Uterus (tissue), 4 donors: ENCODE measurements at places on chromosomes 3 and 15. TPM values are rescaled to one million over a fixed set of nuclear protein-coding genes. Genes with fewer than 3 reads are reported as not detected.
A peak's percentile ranks its signal among the peaks of the same experiment; 100 is the strongest.

DNA sequence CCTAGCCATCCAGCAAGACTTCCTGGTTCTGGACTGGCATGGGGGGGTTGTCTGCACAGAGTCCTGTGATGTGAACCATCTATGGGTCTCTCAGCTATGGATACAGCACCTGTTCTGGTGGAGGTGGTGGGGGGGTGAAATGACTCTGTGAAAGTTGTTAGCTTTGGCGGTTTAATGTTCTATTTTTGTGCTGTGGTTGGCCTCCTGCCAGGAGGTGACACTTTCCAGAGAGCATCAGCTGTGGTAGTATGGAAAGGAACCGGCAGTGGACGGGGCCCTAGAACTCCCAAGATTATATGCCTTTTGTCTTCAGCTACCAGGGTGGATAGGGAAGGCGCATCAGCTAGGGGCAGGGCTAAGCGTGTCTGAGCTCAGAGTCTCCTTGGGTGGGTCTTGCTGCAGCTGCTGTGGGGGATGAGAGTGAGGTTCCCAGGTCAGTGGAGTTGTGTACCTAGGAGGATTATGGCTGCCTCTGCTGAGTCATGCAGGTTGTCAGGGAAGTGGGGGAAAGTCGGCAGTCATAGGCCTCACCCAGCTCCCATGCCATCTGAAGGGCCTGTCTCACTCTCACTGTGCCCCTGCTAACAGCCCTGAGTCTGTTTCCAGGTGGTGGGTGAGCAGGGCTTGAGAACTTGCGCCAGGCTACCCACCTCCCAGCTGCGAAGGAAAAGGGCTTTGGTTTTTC is 7.1 kb upstream of the LARS2 start:
- DNase-seq, result no peak

GRCh38 chr3:120170223-120170622 is 76.0 kb upstream of the GSK3B start:
- no peak for DNase-seq

Gene ASB14
- not detected for total RNA-seq

DNA sequence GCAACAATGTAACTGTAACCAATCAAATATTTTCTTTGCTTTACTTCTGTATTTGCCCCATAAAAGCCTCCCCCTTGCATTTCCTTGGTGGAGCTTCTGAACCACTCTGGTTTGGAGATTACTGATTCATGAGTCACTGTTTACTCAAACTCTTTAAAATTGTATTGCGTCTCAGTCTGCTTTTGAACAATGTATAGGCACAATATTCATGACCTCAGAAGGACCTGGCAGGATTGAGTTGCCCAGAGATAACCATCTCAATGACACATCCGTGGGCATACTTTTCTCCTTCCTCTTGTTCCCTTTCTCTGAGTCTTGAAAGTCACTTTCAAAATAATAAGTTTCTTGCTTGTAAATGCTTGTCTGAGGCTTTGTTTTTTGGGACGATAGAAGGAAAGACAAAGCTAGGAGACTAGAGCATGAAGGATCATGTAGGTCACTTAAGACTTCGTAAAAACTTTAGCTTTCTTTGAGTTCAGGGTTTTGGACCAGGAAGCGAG is 57.1 kb upstream of the POU1F1 start:
- DNase-seq, result no peak

DNA sequence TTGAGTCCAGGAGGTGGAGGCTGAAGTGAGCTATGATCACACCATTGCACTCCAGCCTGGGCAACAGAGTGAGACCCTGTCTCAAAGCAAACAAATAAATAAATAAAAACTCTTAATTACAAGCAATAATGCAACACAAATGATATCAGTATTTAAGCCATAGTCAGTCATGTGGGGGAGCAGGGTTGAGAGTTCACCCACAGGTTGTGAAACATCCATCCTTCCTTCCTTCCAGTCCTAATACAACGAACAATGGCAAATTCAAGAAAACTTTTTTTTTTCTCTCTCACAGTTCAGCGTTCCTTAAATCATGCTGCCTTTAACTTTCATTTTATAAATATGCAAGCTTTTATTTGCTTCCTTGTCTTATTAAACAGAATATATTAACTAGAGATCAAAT is 24.1 kb downstream of the ZNF592 start:
- no peak for DNase-seq

DNA sequence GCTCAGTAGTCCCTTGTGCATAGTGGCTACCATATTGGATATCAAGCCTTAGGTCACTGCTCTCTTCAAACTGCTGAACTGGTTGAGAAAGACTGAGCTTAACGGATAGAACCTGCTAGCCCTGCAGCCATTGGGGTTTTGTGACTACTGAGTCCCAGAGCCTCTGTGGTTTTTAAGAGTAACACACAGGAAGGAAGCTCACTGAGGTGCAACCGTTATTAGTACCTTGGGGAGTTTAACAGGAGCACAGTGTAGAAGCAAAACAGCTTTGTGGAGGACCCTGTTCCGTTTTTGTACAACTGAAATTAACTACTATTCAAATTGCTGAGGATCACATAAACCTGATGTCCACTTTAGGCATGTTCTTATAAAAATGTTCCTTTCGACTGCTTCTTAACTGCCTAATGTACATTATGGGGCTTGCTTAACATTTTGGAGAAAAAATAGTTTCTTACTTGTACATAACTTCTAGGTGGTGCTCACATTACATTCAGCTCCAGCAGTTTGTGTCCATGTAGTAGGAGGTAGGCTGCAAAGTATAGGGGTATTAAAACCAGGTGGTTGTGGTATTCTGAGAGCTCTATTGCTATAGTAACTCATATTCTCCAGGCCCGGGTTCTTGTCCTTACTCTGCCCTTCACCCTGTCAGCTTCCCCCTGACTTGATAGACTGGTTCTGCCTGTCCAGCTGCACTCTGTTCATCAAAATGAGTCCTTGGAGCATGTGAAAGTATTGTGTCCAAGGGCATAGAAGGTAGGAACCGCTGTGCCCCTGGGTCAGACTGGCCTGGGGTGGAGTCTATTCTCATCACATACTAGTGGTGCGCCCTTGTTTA is 17.3 kb downstream of the PXK start:
- DNase-seq, result no peak

DNA sequence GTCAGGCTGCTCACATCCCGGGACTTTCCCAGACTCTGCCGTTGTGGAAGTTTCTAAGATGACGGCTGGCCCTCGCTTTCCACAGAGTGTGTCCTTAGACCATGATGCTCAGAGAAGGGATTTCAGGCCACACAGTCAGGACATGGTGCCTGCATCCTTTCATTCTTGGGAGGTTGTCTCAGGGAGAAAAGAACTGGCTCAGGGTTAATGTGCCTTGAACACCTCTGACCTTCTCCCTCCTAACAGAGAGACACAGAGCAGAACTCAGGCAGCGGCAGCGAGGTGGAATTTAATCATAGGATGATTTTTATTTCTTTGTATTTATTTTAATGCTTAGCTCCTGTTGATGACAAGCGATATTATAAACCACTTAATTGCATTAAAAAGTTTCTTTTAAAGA is 96.9 kb upstream of the ATP2B2 start:
- DNase-seq, result no peak

DNA sequence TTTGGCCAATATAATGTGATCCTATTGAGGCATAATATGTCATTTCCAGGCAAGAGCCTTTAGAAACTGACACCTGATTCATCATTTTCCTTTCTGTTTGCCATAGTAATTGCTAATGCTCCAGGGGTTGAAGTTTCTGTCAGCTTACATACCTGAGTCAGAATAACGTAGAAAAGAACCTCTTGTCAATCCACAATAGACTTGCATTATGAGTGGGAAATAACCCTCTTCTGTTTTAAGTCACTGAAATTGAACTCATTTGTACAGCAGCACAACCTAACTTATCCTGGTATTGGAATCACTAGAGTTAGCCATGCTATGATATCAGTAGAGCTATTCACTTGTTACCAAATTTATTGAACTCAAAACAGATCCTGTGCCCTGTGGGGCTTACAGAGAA is 101.7 kb upstream of the TP63 start:
- DNase-seq, result no peak

Gene C2CD4B
- 4.7 TPM for total RNA-seq

Gene IQCF5
- not detected for total RNA-seq

Gene NME9
- total RNA-seq, result not detected

DNA sequence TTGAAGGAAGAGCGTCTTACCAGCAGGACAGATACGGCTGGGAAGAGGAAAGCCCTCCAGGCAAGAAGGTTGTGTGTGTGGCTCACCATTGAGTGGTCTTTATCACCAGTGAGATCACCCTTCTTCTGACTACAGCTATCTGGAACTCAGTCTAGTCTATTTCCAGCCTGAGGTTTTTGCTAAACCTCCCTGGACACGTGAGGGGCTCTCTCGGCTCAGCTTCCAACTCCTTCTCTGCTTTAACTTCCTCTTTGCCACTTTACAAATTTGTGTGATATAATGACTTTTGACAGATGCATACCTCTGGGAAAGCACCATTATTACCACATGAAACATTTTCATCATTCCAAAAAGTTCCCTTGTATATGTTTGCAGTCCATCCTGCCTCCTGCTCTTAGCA is 15.3 kb upstream of the ROPN1 start:
- DNase-seq, result no peak

GRCh38 chr15:68230157-68231100 is 901 bp upstream of the CLN6 start:
- peak; percentile 53 for DNase-seq

DNA sequence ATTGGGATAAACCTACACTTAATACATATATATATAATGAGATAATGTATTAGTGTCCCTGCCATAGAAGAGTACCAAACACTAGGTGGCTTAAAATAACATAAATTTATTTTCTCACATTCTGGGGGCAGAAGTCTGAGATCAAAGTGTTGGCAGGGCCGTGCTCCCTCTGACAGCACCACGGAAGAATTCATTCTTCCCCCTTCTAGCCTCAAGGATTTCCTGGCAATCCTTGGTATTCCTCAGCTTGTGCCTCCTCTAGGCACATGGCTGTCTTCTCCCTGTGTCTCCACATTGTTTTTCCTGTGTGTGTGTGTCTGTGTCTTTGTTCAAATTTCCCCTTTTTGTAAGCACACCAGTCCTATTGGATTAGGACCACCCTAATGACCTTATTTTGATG is 115.2 kb upstream of the AGBL1 start:
- no peak for DNase-seq

GRCh38 chr3:12462159-12462947 is 21.9 kb upstream of the TSEN2 start:
- DNase-seq, result no peak

Gene TIMP4
- 3.3 TPM for total RNA-seq

DNA sequence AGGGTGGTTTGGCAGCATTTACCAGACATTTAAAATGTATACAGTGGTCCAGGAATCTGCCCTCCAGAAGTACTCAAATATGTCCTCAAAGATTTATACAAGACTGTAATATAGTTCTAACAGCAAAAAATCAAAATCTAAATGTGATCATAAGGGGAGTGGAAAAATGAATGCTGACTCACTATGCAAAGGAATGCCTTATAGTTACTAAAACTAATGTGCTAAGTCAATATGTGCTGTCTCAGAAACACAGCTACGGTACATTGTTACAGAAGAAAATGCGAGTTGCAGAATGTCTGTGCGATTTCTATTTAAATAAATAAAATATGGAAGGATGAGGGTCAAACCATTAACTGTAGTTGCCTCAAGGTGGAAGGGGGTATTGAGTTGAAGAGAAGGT is 230.1 kb upstream of the UBE2E1 start:
- no peak for DNase-seq

DNA sequence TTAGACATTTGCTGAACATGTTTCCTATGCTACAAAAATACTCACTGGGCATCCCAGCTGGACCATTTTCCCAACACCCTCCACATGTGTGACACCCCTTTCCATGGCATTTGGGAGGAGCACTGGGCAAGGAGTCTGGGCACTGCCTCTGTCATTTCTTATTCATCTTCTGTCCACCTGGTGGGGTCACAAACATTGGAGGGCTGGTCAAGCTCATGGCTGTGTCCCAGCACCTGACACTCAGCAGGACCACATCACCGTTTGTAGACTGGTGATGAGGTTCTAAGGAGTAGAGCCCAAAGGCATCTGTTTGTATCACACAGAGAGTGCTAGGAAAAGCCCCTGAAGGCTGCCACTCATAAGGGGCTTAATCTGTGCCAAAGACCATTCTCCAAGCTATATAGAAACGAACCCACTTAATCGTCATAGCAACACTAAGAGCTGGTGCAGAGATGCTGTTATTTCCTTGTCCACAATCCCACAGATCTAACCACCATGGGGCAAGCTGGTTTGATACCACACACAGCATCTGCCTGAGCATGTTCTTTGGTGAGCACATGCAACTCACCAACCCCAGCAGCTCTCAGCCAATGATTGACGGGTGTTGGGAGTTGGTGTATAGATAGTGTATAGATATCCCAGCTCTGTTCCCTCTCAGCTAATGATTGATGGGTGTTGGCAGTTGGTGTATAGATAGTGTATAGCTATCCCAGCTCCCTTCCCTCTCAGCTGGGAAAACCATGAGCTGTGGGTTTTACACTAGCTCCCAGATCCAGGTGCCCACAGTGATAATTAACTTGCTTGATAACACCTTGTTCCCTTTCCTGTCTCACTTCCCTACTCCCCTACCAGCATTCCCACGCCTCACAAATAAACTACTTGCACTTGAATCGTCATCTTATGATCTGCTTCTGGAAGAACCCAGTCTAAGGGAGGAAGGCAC is 42.7 kb upstream of the ATP2B2 start:
- DNase-seq, result no peak

- no peak for DNase-seq
Measured at GRCh38 chr15:68488966-68489365, 57.0 kb upstream of the ITGA11 start.

DNA sequence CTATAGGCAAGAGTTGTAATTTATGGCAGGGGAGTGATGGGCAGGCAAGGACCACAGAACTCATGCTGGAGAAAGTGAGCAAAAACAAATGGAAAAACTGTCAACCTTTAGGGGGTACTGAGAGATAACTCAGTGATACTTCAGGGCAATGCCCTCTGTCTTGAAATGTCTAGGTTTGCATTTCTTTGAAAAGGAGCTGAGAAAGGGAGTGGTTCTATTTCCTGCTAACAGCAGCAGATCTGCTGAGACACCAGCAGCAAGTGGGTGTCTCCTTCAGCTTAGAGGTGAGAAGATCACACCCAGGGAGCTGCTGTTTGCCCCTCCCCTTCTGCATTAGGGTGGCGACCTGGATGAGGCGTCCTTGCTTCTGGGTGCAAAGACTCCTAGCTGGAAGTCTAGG is 42.3 kb upstream of the XIRP1 start:
- no peak for DNase-seq

GRCh38 chr15:84398763-84399701 is 163.5 kb downstream of the GOLGA6L4 start:
- peak; percentile 12 for DNase-seq

GRCh38 chr3:37913522-37913921 is 51.8 kb downstream of the CTDSPL start:
- DNase-seq, result no peak

Gene CLDN18
- total RNA-seq, result not detected

GRCh38 chr3:27024493-27024892 is 344.7 kb downstream of the NEK10 start:
- no peak for DNase-seq

Gene CSPG4
- 62.4 TPM for total RNA-seq

Gene ZNF502
- total RNA-seq, result 2.4 TPM

DNA sequence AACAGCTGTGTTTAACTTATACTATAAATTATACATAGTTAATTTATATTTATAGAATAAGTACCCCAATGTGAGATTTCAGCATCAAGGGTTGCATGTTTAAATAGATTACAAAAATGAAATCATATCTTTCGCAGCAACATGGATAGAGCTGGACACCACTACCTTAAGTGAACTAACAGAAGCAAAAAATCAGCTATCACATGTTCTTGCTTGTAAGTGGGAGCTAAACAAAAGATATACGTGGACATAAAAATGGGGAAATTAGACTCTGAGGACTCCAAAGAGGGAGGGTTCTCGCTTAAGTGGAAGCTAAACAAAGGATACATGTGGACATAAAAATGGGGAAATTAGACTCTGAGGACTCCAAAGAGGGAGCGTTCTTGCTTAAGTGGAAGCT is 626.5 kb upstream of the DPPA4 start:
- no peak for DNase-seq

Gene ARL14
- not detected for total RNA-seq
